ENCODE measurements at places on chromosomes 5 and 9.

GRCh38 chr9:17907779-17908508 lies 329.1 kb downstream of the SH3GL2 start:
- no peak for DNase-seq

DNA sequence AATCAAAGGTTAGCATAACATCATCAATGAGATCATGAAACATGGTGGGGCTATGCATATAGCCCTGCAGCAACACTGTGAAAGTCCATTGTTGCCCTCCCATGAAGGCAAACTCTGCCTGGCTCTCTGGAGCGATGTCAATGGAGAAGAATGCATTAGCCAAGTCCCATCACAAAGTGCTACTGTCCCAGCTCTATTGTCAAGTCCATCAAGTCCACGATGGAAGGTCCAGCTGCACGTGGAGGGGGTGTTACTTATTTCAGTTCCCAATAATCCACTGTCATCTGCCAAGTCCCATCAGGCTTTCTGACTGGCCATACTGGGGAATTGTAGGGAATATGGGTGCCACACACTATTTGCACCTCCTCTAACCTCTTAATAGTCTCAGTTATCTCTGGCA lies 10.8 kb downstream of the DMAC1 start:
- no peak for DNase-seq

- no peak for DNase-seq
Measured at GRCh38 chr9:92614763-92615461, 55.0 kb downstream of the IPPK start.

DNA sequence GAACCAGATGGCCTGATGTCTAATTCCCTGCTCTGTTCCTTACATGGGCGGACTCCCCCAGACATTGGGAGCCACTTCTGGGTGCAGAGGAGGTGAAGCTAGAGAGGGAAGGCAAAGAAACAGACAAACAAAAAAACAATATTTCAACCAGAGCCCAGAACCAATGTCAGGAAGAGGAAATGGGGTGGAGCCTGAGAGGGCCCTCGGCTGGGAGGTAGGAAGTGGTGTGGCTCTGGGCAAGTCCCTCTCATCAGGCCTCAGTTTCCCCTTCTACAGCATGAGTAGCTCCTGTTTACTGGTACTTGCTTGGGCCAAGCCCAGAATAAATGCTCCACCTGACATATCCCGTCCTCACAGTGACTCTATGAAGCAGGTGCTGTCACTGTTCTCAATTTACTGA lies 11.1 kb downstream of the SH2D3C start:
- no peak for DNase-seq

- DNase-seq, result no peak
Measured at GRCh38 chr5:34970552-34970951, 41.2 kb downstream of the DNAJC21 start.

- no peak for DNase-seq
Measured at GRCh38 chr5:16065831-16066230, 113.8 kb downstream of the MARCHF11 start.

GRCh38 chr5:154647114-154647760 lies 107.9 kb upstream of the LARP1 start:
- no peak for DNase-seq

DNA sequence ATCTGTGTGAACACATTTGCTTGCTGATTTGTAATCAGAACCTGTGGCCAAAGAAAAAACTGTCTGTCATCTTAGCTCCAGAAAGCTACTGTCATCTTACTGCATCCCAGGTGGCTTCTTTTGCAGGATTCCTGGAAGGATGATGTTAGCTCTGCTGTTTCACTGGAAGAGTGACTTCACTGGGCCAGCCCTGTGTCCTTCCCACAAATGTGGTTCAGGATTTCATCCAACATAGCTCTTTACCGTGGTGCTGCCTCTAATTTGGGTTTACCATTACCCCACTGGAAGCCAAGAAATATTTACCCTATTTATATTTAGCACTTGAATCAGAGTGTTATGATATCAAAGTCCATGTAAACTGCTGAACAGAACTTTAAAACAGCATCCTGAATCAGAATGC lies 501.0 kb downstream of the GADD45G start:
- DNase-seq, result no peak

DNA sequence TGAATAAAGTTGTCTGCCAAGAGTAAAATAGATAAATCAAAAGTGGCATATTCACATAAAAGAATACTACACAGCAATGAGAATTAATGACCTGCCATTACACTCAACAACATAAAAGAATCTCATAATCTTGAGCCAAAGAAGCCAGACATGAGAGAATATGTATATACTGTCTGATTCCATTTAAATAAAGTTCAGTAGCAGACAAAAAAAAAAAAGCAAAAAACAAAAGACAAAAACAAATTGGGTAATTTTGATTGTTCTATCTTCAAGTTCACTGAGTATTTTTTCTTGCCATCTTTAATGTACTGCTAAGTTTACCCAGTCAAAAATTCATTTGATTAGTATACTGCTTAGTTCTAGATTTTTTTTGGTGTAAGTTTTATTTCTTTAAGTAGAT lies 87.9 kb upstream of the TRPC7 start:
- no peak for DNase-seq

DNA sequence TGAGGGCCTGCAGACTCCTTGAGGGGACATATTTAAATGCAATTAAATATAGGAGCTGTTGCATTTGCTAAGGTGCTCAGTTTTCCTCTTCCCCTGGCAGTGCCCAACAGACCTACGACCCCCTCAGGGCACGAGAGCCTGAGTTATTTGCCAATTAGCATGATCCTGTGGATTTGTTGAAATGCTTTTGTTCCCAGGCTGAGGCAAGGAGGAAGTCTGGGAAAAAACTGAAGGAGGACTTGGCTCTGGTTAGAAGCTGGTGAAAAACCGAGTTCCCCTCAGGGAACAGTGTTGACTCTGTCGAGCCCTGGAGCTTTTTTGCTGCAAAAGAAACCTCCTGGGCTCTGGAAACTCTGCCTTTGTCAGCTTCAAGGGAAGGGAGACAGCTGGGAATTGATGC lies 103.6 kb upstream of the SHB start:
- no peak for DNase-seq

- no peak for DNase-seq
Measured at GRCh38 chr5:176787676-176788075, 22.7 kb upstream of the UNC5A start.

DNA sequence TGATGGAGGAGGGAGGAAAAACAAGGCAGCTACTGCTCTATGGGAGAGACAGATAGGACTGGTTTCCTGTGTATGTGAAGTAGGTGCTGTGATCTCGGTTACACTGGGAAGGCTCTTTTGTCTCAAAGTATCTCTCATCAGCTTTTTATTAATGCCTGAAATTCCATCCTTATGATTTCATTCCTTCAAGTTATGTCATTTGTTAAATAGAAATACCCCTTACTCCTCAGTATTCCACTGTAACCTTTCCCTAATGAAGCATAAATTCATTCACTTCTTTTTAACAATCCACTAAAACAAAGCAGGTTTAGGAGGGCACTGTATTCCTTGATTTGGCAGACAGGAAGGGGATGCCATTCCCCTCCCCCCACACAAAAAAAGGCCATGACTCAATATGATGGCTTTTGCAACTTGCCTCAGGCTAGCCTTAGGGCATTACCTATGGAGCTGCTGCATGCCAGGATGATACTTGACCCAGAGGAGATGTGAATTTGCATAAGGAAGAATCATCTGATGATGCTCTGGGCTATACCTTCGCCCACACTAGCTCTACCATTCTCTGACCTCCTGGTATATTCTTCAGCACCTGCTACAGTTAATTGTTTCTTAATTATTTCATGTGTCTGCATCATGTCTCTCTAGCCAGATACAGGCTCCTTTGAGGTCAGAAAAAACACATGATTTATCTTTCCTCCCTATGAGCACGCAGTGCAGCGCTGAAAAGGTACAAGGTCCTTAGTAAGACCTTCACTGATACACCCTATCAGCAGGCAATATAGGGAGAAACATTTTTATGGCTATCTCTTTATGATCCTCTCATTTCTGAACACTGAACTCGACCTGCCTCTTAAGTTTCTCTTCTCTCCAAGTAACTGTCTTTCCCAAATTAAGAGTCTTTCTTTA lies 26.3 kb downstream of the NR3C1 start:
- no peak for DNase-seq

GRCh38 chr9:72775570-72775969 lies 177.3 kb downstream of the ALDH1A1 start:
- DNase-seq, result no peak

GRCh38 chr9:115300874-115301273 lies 182.9 kb upstream of the TNC start:
- DNase-seq, result no peak

- DNase-seq, result no peak
Measured at GRCh38 chr5:17439956-17440355, 58.1 kb upstream of the TAF11L2 start.

GRCh38 chr5:60586307-60586901 lies 113.6 kb downstream of the DEPDC1B start:
- no peak for DNase-seq

- DNase-seq, result no peak
Measured at GRCh38 chr5:53240661-53241060, 131.1 kb upstream of the MOCS2 start.

GRCh38 chr9:18502546-18502945 lies 28.6 kb downstream of the ADAMTSL1 start:
- DNase-seq, result no peak

DNA sequence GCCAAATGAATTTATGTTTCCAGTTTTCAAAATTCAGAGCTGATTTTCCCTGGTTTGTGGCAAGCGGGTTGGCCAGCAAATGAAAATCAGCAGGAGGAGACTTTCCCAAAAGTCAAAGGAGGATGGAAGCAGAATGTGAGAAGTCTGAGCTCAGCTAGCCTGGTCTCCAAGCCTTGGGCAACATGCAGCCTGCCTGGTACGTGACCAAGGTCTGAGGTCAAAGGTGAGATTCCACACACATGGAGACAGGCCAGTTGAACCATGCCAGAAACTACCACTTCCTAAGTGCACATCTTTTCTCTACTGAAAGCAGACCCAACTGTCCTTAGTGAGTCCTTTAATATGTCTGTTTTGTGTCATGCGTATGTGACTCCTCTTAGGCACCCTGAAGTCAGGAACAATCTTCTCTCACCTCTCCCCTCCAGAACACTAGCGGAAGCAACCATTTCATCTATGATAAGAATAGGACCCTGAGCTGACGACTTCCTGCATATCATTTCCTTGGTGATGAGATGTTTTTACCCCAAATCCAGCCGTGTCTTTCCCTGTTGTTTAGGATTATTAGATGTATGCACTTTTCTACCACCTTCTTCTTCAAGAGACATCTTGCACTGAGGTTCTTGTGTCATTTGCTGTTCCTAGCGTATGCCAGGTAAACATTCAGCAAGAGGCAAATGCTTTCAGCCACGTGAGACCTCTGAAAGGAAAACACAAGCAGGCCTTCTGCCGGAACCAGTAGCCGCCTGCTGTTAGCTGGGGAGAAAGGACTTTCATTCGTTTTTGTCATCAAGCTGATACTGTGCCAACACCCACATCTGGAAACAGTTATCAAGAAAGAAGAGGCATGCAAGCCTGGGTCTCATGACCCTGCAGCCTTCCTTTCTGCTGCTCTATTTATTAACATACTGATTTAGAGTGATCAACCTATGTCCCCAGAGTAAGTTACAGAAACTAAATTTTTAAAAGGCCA lies 9.7 kb upstream of the TGFBI start:
- DNase-seq, result no peak

GRCh38 chr9:96169901-96170300 lies 132.1 kb downstream of the HSD17B3 start:
- DNase-seq, result no peak

DNA sequence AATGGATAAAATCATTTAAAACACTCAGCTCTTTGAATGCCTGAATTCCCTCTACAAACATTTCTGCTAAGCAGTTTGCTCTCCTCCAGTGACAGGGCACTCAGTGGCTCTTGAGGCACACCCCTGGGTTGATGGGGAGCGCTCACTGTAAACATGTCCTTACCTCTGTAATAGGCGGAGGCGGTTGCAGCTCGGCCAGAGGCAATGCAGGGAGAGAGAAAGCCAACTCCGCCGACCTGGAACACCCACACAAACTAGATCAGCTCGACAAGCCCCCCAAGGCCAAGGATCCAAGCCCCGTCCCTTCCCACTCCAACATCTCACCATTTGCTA lies 329 bp downstream of the CDC23 start:
- no peak for DNase-seq

DNA sequence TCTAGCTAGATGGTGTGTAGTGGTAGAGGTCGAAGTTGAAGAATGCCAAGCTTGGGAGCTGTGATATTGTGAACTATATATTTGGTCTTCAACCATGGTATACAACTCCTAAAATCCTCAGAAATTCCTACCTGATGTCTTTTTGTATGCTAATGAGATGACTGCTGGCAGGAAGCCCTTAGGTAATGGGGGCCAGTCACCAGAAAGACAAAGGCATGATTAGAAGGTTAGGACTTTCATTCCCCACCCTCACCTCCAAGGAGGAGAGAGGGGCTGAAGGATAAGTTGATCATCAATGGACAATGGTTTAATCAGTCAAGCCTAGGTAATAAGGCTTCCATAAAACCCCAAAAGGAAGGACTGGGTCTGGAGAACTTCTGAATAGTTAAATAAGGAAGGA lies 285.7 kb upstream of the POU5F2 start:
- DNase-seq, result no peak

- DNase-seq, result no peak
Measured at GRCh38 chr5:178895615-178896571, at the start of gene ZFP2. Gene ZFP2, plus strand, starts transcription at chr5:178895913. Its CDS starts 35,401 bp downstream, at chr5:178931314.

GRCh38 chr5:163912046-163912445 lies 406.6 kb downstream of the MAT2B start:
- DNase-seq, result no peak

DNA sequence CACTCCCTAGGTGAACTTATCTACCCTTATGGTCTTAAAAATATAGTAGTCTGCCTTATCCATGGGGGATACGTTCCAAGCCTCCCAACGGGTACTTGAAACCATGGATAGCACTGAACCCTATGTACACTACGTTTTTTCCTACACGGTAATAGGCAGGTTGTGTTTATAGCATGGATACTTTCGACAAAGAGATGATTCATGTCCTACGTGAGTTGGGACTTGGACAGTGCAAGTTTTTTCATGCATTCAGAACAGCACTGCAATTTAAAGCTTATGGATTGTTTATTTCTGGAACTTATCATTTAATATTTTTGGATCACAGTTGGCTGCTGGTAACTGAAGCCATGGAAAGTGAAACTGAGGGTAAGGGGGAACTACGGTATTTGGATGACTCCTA lies 88.1 kb downstream of the CNTLN start:
- DNase-seq, result no peak

GRCh38 chr5:4018007-4018406 lies 422.4 kb downstream of the IRX1 start:
- DNase-seq, result no peak

DNA sequence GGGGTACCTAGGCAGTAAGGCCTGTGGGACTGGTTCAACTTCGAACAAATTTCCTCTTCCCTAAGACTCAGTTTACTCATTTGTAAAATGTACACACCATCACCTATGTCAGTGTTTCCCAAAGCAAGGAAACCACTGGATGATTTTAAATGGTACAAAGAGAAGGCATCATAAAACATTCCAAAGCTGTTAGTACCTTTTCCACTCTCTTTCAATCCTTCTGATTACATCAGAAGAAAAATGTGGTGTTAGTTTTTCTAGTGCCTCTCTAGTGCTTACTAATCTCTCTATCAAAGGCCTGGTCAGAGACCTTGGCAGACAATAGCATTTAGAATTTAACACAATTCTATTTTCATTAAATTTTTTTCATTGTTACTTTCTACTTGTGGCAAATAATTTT lies 18.1 kb downstream of the NR6A1 start:
- no peak for DNase-seq

GRCh38 chr9:126813072-126813471 lies 8.2 kb downstream of the ZBTB43 start:
- no peak for DNase-seq

- no peak for DNase-seq
Measured at GRCh38 chr5:142342128-142342981, 17.5 kb upstream of the SPRY4 start.

- DNase-seq, result no peak
Measured at GRCh38 chr5:17374973-17375742, 122.9 kb upstream of the TAF11L2 start.
